ENCODE measurements at places on chromosomes 5 and 9.

GRCh38 chr5:109690975-109691574, 1.3 kb downstream of the MAN2A1 start:
- DNase-seq = peak; percentile 20

DNA sequence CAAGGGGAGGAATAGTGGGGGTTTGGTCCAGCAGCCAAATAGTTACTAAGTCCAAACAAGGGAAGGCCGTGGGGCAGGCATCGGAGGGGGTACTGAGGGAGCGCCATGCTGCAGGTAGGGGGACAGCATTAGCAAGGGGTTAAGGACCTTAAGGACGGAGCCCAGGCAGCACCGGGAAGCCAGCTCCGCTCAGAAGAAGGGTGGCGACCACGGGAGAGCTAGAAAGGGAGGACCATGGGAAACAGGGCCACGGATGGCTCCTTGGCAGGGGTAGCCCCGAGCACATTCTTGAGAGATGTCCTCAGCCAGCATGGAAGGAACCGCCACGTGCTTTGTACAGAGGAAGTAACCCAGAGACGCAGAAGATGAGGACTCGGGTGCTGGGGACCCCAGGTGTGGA, 76.2 kb upstream of the STXBP1 start:
- no peak for DNase-seq

GRCh38 chr9:91486699-91487497, 63.3 kb upstream of the NFIL3 start:
- no peak for DNase-seq

DNA sequence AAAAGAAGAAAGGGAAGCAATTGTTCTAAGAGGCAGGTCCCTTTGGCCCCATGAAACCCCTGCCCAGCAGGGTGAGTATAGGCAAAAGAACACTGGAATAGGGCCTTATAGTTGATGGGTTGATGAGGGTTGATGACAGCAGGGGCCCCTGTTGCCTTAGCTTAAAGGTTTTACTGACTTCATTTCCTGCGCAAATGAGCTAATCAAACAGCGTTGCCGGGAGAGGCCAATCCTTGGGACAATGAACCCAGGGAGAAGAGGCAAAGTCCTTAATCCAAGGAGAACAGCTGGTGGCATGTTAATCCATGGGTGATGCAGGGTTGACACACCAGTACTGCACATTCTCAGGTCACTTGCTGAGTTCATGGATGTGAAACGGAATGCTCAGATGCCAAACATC, 22.0 kb upstream of the EPB41L4B start:
- DNase-seq = no peak

DNA sequence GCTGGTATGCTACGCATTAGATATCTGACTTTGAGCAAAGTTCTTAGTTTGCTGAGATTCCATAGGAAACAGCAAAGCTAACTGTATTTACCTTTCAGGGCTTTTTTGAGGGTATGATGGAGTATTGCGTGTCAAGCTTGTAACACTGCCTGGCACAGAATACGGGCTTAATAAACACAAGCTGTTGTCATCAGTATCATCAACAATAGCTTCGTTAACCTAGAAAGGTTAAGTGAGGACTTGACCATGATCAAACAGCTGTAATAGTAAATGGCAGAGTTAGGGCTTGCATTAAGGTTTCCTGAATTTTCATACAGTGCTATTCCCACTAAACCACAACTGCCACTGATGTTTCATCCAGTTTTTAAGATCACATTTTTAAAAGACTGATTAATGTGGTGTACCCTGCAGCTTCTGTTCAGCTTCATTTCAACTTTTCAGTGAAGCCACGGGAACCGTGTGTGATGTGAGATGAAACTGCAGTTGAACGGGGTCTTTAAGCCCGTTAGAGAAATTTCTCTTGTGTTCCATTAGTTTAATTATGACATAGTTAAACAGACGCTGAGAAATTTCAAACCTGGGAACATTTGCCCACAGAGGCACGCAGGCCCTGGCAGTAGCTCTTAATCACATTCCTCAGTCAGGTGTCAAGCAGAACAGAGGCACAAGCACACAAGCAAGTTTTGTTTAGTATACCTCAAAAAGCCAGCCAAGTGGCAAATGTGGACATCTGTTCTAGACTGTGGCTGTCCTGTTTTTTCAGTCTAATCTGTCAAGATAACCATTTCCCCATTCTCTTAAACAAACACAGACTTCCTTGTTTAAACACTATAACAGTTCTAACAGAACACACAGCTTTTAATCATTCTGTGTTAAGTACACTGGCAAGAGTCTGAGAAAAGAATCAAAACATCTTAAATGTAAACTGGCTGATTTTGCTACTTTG, 147.1 kb downstream of the ZNF608 start:
- peak; percentile 16 for DNase-seq

DNA sequence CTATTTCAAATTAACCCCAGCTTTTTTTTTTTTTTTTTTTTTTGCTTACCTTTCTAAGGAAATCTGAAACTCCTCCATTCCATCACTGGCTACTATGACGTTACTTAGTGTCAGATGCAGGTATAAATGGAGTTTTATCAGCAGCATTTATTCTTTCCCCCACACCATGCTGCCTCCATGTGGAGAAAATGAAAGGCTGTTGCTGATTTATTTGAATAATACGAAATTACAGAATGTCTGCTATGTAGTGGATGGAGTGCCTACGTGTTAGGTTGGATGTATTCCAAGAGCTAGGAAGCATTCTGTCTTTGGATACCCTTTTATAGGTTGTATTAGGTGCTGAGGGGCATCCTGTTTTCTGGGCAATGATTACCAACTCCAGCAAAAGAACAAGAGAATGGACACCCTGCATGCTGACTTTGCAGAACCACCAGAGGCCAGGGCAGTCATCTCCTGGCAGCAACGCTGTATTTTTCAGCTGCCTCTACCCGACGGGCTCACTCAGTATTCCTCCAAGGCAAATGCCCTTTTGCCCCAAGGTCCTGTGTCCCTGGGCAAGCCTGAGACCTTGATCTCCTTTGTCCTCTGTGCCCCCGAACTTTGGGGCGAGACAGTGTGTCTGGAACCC, 199.5 kb downstream of the ALDH1A1 start:
- peak; percentile 53 for DNase-seq

DNA sequence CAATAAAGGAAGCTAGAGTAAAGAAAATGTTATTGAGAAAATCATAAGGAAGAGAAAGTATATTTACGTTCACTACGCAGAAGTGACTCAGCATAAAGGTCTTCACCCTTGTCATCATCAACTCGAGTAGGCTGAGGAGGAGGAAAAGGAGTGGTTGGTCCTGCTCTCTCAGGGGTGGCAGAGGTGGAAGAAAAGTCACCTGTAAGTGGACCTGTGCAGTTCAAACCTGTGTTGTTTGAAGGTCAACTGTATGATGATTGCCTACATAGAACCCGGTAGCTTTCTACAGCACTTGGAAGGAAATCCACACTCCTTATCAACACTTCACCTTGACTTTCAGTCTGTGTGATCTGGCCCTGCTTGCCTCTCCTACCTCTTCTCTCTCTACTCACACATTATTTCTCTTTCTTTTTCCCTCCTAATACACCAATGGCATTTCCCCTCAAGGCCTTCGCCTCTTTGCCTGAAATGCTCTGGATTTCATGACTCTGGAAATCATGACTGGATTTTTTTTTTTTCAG, 109.3 kb upstream of the CPEB4 start:
- no peak for DNase-seq

DNA sequence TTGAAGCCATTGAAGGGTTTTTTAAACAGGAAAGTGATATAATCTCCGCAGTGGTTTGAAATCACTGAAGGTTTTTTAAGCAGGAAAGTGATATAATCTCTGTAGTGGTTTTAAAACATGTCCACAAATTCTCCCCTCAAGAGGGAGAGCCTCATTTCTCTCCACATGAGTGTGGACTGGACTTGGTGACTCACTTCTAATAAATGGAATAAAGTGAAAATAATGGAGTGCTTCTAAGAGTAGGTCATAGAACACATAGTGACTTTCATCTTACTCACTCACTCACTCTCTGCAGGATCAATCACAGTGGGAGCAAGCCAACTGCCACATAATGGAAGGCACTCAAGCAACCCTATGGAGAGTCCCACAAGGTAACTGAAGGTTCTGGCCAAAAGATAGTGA, 12.0 kb downstream of the CTNNAL1 start:
- no peak for DNase-seq

DNA sequence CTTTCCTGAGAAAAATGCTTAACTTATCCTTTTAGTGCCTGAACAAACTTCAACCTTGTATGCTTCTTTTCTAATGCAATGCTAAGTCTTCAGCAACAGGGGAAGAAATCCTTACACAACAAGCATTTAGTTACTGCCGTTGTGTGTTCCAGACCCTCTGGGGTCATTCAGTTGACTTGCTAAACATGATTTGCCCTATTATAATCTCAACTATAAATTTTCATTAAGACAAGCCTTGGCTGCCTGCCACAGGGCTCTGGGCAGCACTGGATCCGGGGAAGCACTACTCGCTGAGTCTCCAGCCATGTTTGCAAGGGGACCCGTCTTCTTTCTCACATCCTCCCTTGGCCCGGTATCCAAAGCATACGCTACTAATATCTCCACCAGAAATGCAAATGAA, 58.1 kb downstream of the PTCH1 start:
- no peak for DNase-seq

GRCh38 chr9:135584934-135585333, 23.4 kb downstream of the PAEP start:
- DNase-seq = no peak

DNA sequence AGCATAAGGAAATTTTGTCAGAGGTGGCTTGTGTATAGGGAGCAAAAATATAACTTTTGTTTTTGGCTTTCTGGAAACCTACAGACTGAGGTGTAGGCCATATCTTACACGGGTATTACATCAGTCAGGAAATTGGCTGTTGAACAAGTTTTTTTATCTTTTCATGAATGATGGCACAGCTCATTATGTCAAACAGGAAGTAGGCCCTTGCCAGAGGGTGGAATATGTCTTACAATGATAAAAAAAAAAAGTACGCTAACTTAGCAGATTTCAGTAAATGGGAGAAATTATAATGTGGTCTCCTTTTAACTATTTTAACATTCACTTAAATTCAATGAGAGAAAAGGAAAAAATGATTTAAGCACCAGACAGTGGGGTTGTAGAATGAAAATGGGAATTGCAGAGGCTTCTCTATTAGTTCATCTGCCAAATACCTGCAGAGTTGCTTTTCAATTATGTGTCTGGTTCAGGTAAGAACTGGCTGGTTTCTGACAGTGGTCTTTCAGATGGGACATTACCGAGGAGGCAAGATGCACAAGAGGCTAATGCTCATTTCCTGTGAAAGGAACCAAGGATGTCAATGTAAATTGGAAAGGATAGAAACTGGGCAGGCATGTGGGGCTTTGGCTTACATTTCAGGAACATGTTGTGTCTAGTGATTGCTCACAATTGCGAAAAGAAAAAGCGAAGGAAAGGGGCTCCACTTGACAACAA, 169.9 kb downstream of the NNT start:
- DNase-seq = no peak

DNA sequence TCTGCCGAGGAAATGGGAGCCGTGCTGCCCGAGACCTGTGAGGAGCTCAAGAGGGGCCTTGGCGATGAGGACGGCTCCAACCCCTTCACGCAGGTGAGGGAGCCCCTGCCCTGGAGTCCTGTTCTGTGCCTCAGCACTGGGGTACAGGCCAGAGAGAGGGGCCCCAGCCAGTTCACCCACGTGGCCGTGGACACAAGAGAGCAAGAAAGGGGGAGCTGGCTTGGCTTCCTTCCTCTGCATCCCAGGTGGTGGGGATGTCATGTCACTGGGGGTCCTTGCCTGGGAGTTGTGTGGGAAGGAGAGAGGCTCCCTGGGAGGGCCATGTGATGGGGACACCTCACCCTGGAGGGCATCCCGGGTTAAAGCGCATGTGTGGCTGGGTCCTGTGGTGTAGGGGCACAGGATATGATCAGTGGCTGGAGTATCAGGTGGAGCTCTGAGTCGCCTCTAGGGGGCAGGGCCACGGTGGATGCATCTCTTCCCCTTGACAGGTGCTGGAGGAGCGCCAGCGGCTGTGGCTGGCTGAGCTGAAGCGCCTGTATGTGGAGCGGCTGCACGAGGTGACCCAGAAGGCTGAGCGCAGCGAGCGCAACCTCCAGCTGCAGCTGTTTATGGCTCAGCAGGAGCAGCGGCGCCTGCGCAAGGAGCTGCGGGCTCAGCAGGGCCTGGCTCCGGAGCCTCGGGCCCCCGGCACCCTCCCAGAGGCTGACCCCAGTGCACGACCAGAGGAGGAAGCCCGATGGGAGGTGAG, 7.5 kb downstream of the N4BP3 start:
- peak; percentile 89 for DNase-seq

- DNase-seq = no peak
These were observed 219.6 kb downstream of the DENND1A start for GRCh38 chr9:123710299-123710698.

DNA sequence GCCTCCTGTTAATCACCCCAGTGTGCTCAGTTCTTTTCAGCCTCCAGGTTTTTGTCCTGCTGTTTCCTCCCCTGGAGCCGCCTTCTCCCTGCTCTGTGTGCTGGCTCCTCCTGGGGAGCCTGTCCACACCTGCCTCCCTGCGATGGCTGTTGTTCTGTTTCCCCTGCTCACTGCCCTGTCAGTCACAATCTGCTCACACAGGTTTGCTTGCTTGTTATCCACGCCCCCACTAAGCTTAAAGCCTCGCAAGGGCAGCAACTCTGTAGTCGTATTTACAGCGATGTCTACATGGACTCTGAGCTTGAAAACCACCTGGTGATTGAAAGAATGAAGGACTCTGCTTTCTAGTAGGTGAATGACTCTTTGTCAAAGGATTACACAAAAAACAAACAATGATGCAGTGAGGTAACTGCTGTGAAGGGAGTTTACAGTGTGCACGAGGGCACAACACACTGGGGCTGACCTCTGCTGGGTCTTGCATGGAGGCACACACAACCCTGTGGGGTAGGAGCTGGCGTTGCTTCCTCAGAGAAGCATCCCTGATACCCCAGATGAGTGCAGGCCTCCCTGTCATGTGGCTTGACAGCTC, 39.6 kb upstream of the TEX48 start:
- no peak for DNase-seq

DNA sequence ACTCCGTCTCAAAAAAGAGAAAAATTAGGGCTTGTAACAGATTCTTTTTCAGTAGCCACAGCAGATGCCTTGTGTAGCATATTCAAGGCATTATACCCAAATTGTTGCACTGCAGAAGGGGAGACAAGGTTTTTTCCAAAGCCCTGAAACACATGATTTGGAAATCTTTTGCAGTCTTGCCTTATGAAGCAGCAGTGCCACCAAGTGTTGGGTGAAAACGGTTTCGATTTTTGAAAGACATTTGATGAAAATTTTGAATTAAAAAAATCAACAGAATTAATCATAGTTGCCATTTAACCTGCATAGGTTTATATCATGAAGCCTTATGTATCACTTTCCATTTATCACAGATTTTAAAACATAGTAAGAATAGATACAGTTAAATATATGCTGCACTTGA, 479.5 kb downstream of the TAF11L14 start:
- DNase-seq = peak; percentile 32

DNA sequence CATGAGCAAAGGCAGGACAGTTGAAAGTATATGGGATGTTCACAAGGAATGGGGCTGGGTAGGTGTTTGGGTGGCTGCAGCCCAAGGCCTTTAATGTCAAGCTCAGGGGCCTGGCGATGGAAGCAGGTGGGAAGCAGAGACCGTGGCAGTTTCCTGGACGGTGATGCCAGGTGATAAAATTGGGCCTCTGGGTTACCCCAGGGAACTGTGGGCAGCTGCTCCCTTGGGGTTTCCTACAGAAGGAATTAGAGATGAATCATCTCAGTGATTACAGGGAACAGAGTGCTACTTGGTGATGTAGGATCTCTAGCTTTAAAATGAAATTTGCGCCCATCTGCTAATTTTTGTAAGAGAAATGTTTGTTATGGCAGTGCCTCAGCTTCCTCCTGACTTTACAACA, 39.2 kb downstream of the TSTD2 start:
- DNase-seq = no peak

Data from cerebellum (tissue), 4 donors.